ENCODE measurements at places on chromosomes 2 and 18.

DNA sequence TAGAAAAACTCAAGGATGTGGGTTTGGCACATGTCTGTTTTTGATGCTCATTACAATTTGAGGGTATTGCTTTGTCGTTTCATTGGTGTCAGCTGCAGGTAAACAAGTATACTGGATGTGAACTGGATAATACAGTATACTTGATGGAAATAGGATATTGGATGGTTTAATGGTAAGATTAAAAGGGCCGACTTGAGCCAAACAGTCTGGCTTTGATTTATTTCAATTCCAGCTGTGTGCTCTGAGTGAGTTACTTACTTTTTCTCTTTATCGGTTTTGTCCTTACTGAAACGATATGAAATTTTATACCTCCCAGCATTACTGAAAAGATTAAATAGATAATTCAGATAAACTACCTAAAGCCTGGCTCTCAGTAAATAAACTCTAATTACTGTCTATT, 227.6 kb downstream of the ASXL3 start:
- DNase-seq = no peak

DNA sequence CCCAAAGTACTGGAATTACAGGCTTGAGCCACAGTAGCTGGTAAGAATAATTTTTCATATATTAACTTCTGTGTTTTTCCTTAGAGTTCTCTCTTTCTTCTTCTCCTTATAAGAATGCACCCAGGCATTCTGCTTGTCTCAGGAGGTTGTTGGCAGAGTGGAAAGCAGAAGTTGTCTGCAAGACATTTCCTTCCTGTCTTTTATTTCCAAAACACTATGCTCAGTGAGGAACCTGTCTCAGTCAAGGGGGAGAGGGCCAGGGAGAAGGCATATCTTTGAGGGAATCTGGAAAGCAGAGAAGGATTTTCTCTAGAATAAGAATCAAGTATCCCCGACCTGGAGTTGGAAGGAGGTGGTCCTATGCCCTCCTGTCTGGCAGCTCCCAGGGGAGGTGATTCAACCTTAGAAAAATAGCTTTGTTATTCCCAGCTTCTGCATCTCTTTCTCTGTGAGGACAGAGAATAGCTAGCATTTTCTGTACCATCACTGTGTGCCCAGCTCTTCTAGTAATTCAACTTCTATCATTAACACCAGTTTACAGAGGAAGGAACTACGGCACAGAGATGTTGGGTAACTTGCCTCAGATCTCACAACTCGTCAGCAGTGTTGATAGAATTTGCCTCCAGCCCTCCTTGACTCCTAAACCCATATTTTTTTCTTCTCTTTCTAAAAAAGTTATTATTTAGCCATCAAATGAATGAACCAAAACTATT, 3.8 kb upstream of the LPIN2 start:
- no peak for DNase-seq

- no peak for DNase-seq
These were observed 93.6 kb upstream of the TMEFF2 start for GRCh38 chr2:192288295-192288694.

DNA sequence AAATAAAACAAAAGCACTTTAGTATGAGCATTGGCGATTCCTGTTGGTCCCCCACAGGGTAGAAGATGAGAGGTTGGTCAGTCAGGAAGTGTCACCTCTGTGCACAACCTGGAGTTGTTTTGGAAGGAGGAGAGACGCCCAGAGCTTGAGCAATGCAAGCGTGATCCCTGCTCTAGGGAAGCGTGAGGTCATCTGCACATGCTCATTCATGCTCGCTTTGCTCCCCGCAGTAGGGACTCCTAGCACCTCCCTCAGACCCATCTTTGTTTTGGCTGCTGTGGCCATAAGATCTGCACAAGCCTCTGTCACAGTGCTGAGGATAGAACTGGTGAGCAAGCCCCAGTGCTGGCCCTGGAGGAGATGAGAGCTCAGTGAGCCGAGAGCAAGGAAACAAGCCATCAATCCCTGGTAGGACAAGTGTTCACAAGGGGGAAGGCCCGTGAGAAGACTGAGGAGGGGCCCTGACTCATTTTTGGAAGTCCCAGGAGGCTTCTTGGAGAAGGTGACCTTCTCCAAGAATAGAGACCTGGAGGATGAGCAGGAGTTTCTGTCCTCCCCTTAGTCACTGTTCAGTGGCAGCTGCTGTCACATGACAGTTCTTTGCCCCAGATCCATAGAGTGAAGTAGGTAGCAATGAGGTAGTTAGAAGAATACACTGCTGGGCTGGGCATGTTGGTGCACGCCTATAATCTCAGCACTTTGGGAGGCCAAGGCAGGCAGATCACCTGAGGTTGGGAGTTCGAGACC, 13.3 kb upstream of the ATP8B1 start:
- no peak for DNase-seq

- no peak for DNase-seq
These were observed 141.4 kb upstream of the SALL3 start for GRCh38 chr18:78838183-78838582.

DNA sequence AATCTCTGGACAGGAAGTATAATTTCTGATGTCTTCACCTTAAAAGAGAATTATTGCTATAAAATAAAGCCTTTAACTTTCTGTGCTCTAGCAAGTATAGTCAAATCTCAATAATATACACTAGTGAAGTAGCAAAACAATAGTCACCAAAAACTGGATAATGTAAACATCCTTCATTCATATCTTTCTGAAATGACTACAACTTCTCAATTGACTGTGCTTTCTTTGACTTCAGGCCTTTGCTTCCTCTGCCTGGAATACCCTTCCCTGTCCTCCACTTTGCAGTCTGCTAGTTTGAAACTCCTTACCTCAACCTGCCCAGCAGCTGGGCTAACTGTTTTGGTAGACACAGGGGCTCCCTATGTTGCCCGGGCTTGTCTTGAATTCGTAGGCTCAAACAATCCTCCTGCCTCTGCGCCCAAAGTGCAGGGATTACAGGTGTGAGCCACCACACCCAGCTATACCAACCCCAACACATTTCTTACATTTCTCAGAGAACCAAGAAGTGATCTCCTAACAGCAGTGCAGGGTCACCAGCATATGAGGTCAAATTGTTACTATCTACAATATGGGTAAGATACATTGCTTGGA, 6.6 kb upstream of the PCBP1 start:
- DNase-seq = no peak

All from stimulated activated CD4-positive, alpha-beta T cell treated with anti-CD3 and anti-CD28 coated beads, Interleukin-15, amount 100 ng/mL, for 1 hour (primary cell).